ENCODE measurements at places on chromosomes 5 and 9. TPM values are rescaled to one million over a fixed set of nuclear protein-coding genes. Genes with fewer than 3 reads are reported as not detected.

PPP2R2B gene
- total RNA-seq: not detected

SLC6A3 gene
- total RNA-seq: not detected

SLC45A2 gene
- under 0.01 TPM for total RNA-seq

ARL10 gene
- 6.0 TPM for total RNA-seq

PLAC8L1 gene
- not detected for total RNA-seq

DNA sequence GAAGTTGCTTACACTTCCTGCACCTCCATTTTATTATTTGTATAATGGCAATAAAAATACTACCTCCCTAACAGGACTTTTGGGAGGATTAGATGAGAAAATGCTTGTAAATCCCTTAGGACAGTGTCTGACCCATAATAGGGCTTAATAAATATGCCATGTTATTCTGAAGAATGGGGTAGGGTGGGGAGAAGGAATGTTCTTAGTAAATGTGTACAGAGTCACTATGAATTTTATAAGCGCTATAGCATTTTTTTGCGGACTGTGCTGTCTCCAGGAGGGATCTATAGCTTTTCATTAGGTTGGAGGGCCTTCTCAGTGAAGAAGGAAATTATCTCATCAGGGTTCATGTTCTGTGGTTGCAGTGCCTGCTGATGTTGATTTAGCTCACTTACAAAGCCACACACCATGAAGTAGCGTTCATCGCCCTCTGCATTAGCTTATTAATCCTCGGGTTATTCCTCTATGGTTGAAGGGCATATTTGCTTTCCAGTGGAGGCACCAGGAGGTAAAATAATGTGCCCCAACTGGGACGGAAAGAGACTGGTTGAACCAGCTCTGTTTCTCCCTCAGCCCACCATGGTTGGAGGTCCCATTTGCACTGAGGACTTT, 497.1 kb downstream of the ARHGEF28 start:
- DNase-seq: no peak

DNA sequence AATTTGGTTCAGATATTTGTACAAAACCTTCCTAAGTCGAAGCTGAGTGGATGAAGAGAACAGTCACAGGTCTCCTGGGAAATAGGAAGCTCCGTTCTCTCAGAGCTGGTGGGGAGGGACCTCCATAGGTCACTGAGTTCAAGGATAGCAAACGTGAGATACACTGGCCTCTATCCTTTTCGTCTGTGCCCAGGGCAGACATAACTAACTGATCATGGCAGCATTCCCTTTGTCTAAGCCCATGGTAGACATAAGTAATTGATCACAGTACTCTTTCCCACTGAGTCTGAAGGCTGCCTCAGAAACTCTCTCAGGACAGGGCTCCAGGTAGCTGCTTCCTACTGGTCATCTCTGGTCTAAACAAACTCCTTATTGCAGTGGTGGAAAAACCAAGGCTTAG, 12.3 kb upstream of the CORO2A start:
- DNase-seq: no peak

DNA sequence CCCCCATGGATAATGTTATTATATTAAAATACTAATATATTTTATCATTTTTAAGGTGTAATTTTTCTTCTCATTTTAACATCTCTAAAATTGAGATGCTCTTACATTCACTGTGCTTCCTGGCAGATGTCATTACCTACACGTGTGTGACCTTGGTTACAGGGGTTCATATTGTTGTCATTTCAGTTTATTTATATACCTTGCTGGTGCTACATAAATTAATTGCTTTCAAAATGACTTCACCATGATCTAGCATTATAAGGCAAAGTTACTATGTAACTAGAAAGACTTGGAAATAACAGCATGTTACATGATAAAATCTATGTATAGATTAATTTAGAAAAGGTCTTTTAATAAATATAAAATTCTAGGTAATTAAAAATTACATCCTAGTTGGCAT, 60.9 kb downstream of the ARHGEF28 start:
- no peak for DNase-seq

- DNase-seq: no peak
Observed at GRCh38 chr5:127370631-127371030, 80.0 kb downstream of the MEGF10 start.

DNA sequence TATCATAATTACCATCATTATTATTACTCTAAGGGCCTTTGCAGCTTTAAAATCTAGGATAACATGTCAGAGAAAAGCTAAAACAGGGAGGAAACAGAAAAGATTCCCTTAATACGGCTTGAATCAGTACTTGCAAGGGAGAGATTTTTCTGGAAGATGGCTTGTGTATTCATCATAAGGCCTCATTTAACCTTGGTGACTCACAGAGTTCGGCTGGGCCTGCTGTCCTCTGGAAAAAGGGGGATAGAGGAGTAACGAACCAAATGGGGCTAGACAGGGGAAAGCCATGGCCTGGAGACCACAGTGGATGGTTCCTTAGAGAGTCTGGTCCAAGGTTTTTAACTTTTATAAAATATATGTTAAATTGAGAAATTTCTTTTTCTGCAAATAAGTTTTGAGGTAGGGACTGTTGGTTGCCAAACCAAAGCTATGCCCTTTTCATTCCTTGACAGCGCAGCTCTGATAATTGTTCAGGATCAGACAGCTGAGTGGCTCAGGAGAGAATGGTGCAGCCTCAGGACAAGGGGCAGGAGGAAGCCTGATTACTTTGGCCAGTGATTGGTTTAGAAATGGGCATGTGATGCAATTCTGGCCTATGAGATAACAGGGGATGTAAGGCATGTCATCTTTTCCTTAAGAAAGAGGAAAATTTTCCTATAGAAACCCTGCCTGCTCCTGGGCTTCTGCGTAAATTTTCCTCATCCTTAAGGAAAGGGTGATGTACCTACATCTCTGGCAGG, 25.6 kb upstream of the GSN start:
- no peak for DNase-seq

DNA sequence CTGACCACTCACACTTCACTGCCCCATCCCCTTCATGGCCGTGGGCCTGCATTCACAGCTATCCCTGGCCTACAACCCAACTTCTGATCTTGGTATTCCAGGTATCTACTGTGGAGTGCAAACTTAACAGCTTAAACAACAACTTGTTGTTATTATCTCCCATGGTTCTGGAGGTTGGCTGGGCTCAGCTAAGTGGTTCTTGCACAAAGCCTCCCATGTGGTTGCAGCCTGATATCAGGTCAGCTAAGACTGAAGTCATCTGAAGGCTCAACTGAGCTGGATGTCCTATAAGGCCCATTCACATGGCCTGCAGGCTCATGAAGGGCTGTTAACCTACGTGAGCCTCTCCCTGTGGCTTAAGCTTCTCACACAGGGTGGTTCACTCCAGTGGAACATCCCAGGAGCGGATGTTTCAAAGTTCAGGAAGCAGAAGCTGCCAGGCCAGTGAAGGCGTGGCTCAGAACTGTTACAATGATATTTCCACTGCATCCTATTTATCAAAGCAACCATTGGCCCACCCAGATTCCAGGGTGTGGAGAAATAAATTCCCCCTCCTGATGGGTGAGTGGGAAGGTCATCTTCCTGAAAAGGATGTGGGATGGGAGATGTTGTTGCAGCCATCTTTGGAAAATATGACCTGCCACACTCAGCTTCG, 30.0 kb upstream of the TRIO start:
- peak; percentile 89 for DNase-seq

- DNase-seq: no peak
Observed at GRCh38 chr9:75880618-75881017, 9.9 kb upstream of the PCSK5 start.

DNA sequence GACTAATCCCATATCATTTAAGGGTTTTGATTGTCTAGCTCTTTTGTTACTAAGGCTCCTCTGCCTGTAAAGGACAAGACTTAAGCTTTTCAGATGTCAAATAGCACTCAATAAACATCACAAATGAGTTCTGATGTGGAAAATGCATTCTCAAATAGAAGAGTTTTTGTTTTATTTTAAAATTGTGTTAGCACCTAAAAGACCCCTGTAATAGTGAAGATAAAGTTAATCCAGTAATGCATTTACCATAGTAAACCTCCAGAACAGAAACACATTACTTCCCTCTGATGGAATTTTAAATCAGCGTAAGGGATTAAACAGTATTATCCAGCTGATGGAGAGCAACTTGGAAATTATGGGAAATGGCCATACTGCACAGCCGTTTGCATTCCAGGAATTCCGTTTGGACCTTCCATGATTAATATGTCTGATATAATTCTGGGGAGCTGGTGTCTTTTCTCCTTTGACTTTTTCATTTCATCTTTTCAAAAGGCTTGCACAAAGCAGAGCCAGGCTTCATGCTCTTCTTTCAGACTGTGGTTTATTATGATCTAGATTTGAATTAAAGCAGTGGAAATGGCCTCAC, 105.6 kb downstream of the PPP2R2B start:
- DNase-seq: no peak

DNA sequence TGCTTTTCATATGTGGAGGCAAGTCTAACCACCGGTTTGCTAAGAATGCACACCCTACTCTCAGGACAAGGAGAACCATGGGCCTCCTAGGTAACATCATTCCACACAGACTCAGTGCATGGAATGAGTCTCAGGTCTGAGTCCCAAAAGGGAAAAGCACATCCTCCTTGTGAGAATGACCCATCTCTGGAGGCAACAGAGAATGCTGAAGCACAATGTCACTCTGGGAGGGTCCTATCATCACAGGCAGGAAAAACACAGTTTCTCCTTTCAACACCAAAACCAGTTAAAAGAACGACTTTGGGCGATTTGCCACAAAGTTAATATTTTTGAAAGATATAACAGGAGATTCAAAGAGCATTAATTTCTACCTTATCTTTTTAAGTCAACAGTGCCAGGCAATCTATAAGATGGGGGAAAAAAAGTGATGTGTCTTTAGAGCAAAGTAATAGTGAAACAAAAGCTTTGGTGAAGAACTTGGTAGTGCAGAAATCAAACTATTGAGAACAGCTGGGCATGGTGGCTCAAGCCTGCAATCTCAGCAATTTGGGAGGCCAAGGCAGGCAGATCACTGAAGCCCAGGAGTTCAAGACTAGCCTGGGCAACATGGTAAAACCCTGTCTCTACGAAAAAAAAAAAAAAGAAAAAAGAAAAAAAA, 97.3 kb downstream of the OXCT1 start:
- no peak for DNase-seq

DNA sequence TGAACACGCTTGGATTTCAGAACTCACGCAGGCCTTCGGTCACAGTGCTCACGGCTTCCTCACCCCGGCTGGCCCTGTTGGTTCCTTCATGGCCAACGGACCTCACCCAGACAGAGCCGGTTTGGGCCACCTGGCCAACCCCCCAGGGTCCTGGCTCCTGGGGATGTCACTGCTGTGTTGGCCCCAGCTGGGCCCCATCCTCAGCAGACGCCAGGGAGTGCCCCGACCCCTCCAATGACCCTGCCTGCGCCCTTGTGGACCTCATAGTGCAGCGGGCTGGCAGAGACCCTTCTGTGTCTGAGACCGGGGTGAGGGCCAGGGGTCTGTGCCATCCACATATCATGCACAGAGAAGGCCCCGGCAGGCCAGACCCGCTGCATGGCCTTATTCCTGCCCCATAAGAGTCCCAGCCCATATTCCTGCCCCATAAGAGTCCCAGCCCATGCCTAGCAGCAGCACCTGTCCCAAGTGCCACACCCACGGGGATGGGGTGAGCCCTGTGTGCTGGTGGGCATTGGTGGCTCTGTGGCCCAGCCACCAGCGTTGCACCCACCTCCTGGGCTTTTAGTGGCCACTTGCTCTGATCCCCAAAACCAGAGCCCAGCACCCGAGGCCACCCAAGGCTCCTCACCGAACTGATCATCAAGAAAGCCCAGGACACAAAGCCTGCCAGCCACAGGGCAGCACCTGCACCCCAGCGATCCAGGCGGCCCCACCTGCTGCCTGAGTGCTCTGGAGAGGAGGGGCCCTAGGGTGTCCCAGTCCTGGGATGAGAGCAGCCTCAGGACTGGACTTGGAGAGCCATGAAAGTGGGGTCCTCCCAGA, 1.3 kb upstream of the LPCAT1 start:
- DNase-seq: no peak

GRCh38 chr9:119802621-119803020, 433.4 kb upstream of the BRINP1 start:
- DNase-seq: no peak

GRCh38 chr5:52665559-52665958, 122.2 kb upstream of the ITGA1 start:
- peak; percentile 14 for DNase-seq

GRCh38 chr9:109295221-109296130, 25.4 kb downstream of the EPB41L4B start:
- DNase-seq: no peak

DNA sequence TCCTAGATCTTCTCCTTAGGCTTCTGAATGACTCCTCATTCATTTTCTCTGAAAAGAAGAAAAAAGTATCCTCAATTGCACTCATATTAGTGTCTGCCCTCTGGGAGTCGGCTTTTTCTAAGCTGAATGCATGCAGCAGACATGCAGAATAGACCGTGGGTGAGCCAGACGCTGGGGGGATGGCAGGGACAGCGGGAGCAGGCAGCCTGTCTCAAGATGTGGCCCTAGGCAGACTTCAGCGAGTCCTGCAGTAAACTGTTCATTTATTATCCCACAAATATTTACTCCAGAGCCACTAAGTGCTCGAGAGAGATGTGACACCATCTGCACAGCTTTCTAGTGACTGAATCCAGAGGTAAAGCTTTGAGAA, 164.9 kb upstream of the RAI14 start:
- DNase-seq: no peak

DNA sequence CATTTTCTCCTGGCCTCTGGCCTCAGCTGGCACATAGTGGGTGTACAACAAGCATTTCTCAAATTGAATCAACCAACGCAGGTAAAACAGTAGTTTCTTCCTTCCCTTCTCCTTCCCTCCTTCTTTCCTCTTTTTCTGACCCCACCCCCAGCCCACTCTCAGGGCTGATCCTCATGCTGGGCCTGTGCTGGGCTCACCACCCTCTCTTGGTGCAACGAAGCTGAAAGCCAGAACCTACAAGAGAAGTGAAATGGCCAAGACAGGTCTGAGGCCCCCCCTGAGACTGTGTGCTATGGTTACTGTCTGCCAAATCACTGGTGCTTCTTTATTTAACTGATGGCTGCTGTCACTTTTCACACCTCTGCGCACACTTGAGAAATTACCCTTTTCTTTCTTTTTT, 53.0 kb upstream of the BOD1 start:
- no peak for DNase-seq

DNA sequence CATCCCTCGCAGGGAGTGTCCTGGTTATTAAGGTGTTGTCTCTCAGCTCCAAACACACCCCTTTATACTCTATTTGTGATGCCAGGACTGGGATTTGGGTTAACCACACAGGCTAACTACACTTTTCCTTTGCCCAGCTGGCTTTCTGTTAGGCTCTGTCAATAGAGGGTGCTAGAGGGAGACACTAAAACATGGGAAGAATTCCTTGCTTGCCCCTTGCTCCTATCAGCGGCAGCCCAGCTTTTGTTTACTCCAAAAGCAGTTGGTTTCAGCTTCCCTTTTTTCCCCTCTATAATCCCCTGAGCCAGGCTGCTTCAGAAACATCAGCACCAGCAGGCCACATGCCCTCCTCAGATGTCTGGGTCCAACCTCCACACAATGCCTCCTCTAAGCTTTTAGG, 297.1 kb downstream of the KCTD16 start:
- no peak for DNase-seq

DNA sequence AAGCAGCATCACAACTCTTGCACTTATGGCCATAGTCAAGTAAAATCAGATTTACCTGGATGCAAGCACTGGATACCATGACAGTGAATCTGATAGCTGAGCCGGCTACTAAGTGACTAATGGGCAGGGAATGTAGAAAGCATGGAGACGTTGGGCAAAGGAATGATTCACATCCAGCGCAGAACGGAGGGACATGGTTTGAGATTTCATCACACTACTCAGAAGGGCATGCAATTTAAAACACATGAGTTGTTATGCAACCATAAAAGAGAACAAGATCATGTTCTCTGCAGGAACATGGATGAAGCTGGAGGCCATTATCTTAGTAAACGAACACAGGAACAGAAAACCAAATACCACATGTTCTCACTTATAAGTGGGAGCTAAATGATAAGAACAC, 169.1 kb upstream of the PIK3R1 start:
- peak; percentile 26 for DNase-seq
